ENCODE measurements at places on chromosomes 4 and X.

GRCh38 chrX:40132751-40133150 is 35.0 kb upstream of the BCOR start:
- no peak for DNase-seq

DNA sequence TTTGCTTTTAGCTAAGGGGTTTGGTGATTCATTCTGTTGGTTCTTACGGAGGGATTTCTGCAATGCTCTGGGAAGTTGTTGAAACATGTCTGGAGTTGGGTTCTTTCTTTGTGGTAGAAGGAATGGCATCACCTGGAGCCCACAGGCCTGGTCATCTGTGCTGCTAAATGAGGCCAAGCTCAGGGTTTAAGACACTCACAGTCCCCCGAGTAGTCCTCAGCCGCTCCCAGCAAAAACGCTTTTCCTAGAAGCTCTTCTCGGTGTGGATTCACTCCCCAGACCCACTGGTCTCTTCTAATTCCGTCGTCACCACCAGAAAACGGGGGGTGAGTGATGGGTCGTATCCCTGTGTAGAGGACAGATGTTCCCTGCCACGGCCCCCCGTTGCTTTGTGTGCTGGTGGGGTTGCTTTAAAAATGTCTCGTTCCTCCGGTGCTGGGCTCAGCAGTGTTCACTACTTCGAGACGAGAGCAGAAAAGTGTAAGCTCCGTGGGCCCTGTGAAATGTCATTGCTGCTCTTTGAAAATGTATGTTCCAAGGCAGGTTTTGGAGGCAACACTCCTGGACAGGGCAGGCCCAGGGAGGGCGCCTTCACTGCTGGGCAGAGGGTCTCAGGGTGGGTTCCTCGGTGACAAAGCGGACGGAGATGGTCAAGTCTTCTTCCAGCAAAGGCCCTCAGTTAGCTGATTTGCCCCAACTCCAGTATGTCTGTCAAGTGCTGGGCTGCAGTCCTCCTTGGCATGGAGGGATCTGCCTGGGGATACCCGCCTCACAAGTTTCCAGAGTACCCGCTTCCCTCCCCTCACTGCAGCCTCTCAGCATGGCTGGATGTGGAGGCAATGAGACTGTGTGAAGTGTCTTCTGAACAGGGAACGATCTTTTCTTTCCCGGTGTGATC is 37.3 kb downstream of the PSAPL1 start:
- DNase-seq: no peak

DNA sequence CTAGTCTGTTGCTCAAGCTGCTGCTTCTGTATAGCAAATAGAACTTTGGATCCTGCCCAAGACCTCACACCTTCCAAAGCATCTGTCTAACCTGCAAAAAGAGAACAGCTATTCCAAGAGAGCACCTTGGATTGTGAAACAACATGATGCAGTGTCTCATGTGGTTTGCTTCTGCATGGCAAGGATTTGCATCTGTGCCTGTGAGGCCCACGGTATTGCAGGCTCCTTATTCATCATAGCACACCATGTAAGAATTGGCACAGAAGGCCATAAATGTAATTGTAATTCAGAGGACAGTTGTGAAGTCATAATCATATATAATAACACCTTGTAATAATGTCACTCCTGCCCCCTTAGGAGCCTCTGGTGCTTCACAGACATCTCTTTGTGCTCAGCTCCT is 147.1 kb downstream of the ZNF674 start:
- DNase-seq: no peak

DNA sequence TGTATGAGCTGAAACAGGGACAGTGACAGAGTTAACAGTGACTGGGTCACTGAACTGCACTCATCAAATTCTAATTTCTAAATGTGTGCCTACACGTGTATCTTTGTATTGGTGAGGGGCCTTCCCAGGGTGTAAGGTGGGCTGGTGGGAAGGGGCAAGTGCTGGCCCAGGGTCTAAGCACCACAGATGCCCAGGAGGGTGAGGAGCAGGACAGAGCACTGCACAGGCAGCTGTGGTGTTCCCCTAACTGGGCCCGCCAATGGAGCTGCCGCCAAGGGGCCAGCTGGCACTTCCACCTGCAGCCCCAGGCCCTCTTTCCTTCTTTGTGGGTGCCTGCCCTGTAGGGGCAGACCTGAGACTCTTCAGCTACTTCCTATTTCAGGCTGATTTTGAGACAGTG is 349.9 kb downstream of the ARHGAP10 start:
- DNase-seq: no peak

DNA sequence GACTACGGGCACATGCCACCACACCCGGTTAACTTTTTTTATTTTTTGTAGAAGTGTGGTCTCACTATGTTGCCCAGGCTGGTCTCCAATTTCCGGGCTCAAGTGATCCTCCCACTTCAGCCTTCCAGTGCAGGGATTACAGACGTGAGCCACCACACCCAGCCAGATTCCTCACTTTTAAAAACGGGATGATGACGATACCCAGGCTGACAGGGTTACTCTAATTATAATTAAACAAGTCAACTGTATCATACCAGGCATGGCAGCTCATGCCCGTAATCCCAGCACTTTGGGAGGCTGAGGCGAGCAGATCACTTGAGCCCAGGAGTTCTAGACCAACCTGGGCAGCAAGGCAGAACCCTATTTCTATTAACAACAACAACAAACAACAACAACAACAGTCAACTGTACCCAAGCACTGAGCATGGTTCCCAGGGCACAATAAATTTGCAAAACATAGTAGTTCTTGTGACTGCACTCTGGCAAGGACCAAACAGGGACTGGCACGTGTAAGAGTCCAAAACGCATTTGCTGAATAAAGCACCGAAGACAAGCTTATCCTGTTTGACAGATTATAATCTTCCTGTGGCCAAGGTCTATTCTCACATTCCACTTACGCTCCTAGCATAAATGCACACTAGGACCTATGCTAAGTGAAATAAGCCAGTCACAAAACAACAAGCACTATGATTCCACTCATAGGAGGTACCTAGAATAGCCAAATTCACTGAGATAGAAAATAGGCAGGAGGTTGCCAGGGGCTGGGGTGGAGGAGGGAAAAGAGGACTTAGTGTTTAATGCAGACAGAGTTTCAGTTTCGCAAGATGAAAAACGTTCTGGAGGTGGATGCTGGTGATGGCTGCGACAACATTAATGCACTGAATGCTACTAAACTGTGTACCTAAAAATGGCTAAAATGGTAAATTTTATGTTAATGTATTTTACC is 77.5 kb downstream of the IRF2 start:
- DNase-seq: no peak

DNA sequence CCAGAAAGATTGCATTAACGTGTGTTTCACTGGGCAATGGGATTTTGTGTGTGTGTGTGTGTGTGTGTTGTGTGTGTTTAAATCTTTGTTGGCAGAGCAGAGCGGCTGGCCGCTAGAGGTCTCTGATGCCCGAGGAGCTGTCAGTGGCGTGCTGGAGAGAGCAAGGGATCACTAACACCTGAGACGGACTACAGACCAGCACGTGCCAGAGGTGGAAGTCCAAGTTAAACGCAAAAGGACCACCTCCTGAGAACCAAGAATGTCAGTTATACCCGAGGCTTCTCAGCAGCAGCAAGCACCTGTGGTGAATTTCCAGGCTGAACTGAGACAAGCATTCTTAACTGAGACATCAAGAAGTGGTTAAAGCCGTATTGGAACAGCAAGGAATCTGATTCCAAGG is 9.0 kb upstream of the SLC25A14 start:
- DNase-seq: peak; percentile 26

- DNase-seq: no peak
Measured at GRCh38 chrX:132751063-132751690, 207.3 kb downstream of the HS6ST2 start.

- no peak for DNase-seq
Measured at GRCh38 chr4:128163177-128164117, 102.3 kb downstream of the LARP1B start.

DNA sequence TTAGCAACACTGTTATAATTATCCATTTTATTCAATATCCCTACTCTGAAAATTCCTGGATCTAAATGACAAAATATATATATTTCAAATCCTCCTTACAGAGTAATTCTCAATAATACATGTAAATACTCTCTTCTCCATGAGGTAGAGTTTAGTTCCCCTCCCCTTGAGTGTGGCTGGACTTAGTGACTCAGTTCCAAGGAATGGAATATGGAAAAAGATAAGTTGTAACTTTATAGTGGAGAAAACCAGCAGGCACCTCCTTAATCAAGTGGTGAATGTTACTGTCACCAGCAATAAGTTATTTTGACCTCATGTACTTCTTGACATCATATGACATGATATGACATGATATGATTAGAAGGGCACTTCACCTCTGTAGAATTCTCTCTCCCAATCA is 302.0 kb downstream of the RAB28 start:
- DNase-seq: no peak

GRCh38 chr4:78332976-78333375 is 218.6 kb upstream of the ANXA3 start:
- no peak for DNase-seq

DNA sequence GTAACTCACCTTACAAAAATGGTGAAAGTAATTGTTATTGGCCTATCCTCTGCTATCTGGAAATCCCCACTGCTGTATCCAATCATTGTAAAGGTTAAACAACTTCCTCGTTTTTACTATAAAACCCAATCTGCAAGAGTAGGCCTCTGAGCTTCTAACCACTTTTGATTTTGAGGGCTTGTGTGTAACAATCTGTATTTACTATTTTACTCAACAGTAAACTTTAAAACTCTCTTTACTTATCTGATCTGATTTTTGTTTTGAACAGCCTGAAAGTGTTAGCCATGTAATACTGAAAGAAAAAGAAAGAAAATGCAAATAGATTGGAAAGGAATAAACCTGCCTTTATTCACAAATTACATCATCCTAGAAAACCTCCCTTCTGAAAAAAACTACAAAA is 63.1 kb downstream of the SLC10A7 start:
- no peak for DNase-seq

DNA sequence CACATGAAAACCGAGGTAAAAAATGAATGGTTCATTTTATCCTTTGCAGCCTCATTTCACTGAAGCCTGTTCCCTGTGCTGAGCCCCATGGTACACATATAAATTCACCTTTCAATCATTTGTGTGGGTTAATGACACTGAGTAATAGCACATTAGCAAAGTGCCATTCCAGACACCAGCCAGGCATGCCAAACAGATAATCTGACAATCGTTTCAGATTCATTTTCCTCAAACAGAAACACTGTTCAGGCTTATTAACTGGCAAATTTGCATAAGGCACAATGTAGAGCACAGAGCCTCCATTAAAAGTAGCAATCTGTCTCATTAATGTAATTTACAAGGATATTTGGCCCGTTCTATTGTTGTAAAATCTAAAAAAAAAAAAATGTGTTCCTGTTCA is 76.2 kb downstream of the UNC5C start:
- DNase-seq: peak; percentile 90

DNA sequence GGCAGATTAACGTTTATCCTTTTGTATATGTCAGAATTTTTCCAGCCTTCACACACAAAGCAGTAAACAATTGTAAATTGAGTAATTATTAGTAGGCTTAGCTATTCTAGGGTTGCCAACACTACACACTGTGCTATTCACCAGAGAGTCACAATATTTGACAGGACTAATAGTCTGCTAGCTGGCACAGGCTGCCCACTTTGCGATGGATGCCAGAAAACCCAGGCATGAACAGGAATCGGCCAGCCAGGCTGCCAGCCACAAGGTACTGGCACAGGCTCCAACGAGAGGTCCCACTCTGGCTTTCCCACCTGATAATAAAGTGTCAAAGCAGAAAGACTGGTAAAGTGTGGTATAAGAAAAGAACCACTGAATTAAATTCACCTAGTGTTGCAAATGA is 94.8 kb downstream of the TET2 start:
- DNase-seq: peak; percentile 92

GRCh38 chr4:179823342-179823741 is 2381.1 kb upstream of the AGA start:
- DNase-seq: no peak

DNA sequence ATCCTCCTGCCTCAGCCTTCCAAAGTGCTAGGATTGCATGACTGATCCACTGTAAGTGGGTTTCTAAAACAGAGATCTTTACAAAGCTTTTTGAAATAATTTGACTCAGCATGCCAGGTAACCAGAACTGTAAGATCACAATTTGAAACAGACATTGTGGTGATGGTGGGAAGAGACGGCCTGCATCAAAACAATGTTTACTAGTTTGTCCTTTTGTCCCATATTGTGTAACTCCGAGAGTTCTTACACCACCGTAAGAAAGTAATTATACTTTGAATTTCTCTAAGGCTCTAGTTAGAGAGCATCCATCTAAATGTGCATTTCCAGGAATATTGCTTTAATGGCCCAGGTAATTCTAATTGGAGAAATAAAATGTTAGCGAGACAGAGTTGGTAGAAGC is 594 bp upstream of the ARHGAP24 start:
- no peak for DNase-seq

DNA sequence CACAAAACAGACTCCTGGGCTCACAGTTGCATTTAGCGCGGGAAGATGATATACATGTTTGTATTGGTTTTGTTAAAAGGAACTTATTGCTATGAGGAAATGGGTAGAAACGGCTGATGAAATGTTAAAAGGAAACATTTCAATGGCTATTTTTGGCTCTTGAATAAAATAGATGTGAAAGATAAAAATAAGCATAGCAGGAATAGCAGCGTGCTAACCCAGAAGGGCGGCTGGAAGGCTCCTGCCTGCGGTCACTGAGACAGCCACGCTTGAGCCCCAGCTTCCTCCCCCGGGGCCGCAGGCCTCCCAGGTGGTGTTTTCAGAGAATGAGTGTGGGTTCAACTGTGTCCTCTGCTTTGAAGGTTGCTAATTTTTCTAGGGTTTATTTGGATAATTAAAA is 35.0 kb upstream of the CLCN4 start:
- DNase-seq: no peak

- no peak for DNase-seq
Measured at GRCh38 chr4:52212702-52213101, 161.6 kb downstream of the SPATA18 start.

GRCh38 chrX:11080741-11081305 is 30.3 kb upstream of the HCCS start:
- DNase-seq: no peak

GRCh38 chr4:139314047-139314800 is 11.9 kb upstream of the NDUFC1 start:
- no peak for DNase-seq

GRCh38 chr4:26326791-26327190 is 6.0 kb downstream of the RBPJ start:
- no peak for DNase-seq

- DNase-seq: no peak
Measured at GRCh38 chrX:29641461-29641860, 573.9 kb upstream of the MAGEB2 start.

DNA sequence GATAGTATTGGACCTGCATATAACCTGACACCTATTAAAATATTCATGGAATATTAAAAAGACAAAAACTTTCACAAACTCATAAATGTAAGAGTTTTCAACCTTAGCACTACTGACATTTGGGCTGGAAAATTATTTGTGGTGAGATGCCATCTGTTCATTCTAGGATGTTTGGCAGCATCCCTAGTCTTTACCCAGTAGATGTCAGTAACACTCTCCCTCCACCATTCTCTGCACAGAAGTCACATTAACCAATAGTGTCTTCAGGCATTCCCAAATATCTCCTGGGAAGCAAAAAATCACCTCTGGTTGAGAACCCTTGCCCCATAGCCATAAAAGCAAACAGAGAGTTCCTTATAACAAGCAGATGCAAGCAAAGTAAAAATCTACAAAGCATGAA is 41.4 kb upstream of the NDST4 start:
- DNase-seq: peak; percentile 79
